Occipital lobe (tissue), 3 donors: ENCODE measurements at places on chromosomes 16 and 17.
A peak's percentile ranks its signal among the peaks of the same experiment; 100 is the strongest.

DNA sequence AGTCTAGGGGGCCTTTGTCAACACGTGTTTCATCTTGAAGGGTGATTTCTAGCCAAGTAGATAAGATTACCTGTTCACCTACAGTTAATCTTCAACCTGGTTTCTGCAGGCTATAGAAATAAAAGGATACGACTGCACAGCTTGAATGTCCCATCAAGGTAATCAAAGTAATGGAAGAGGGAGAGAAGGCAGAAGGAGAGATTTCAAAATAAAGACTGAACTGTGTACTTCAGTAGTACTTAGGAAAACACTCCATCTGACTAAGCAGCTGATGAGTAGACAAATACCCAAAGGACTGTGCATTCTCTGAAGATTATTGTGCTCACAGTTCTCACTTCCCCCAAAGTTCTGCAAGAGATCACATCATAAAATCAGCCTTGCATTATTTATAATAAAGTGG, 5.8 kb upstream of the RFFL start:
- DNase-seq: no peak

- DNase-seq: no peak
Measured at GRCh38 chr16:27907457-27907972, 156.0 kb downstream of the GSG1L start.

DNA sequence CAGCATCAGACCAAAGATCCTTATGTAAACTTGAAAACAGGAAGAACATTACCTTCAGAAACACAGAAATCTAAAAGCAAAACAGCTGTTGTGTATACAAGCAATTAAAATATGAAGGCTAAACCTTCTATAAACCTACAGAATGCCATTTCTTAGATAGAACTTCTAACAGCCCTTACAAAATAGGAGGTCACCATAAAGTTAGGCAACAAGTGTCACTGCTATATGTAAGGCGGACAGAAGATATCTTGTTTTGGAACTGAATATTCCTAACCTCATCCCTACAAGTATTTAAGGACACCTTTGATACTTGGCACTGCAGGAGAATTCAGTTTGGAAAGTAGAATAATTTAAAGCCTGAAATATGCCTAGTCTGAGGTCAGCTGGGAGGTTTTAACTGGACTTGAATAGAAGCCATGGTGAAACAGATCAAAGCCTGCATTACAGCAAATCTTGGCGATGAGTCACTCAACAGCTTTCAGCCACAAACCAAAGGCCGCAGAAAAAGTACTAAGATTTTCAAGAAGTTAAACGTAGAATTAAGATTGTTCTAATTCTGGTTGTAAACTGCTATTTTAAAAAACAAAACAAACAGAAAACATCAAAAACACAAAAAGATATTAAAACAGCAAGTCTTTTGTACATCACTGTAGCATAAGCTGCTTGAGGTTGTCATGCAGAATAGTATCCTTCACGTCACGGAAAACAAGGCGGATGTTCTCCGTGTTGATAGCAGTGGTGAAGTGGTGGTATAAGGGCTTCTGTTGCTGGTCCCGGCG, 42.7 kb downstream of the GNA13 start:
- no peak for DNase-seq

GRCh38 chr17:54172096-54172984, 349.6 kb downstream of the KIF2B start:
- peak; percentile 2 for DNase-seq

GRCh38 chr16:57612494-57612893, 15.9 kb upstream of the ADGRG1 start:
- no peak for DNase-seq

DNA sequence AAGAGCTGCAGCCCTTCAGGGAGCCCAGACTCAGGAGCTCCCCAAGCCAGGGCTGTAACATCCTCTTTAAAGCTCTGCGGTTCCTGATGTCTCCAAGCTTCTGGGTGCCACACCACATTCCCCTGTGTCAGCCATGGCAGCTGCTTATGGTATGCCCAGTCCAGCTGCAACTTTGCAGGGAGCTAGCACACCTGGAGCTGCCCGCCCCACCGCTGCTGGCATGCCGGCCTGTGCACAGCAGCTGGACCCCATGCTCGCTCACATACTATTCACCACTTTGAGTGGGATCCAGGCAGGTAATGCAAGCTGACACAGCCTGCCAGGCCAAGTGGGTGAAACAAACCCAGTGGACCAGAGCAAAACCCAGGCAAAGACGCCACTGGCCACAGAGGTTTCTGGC, 305.6 kb upstream of the AXIN2 start:
- no peak for DNase-seq
